ENCODE measurements at places on chromosomes 13 and 19. TPM values are rescaled to one million over a fixed set of nuclear protein-coding genes. Genes with fewer than 3 reads are reported as not detected.

- H3K36me3 ChIP-seq = no peaks in the 10 kb centered on the region
- H3K27ac ChIP-seq = no peak overlapping the region
- H3K4me3 ChIP-seq = no peak overlapping the region
- no peak for DNase-seq
- H3K27me3 ChIP-seq = no peaks in the 10 kb centered on the region
- H3K4me1 ChIP-seq = no peaks in the 10 kb centered on the region
These were observed 15.0 kb downstream of the TMTC4 start for GRCh38 chr13:100659578-100659977.

- H3K27ac ChIP-seq = no peak overlapping the region
- H3K27me3 ChIP-seq = no peaks in the 10 kb centered on the region
- peaks cover 3% of the 10 kb centered on the region for H3K4me1 ChIP-seq
- no peak overlapping the region for H3K4me3 ChIP-seq
These were observed 52.4 kb downstream of the MLLT1 start for GRCh38 chr19:6227156-6227935.

DNA sequence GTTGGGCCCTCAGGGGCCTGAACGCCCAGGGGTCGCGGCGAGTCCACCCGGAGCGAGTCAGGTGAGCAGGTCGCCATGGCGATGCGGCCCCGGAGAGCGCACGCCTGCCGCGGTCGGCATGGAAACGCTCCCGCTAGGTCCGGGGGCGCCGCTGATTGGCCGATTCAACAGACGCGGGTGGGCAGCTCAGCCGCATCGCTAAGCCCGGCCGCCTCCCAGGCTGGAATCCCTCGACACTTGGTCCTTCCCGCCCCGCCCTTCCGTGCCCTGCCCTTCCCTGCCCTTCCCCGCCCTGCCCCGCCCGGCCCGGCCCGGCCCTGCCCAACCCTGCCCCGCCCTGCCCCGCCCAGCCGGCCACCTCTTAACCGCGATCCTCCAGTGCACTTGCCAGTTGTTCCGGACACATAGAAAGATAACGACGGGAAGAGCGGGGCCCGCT lies at the start of gene CCNA1:
Gene CCNA1, plus strand, starts transcription at position 390 of the 439 bp plus-strand sequence. CDS start 562 bp downstream, outside the sequence.
- no peaks in the 10 kb centered on the region for H3K27me3 ChIP-seq
- H3K4me1 ChIP-seq = peaks cover 2% of the 10 kb centered on the region
- H3K27ac ChIP-seq = no peak within 1 kb of the TSS
- H3K4me3 ChIP-seq = peak within 1 kb of the TSS; percentile 27
- DNase-seq = no peak

DNA sequence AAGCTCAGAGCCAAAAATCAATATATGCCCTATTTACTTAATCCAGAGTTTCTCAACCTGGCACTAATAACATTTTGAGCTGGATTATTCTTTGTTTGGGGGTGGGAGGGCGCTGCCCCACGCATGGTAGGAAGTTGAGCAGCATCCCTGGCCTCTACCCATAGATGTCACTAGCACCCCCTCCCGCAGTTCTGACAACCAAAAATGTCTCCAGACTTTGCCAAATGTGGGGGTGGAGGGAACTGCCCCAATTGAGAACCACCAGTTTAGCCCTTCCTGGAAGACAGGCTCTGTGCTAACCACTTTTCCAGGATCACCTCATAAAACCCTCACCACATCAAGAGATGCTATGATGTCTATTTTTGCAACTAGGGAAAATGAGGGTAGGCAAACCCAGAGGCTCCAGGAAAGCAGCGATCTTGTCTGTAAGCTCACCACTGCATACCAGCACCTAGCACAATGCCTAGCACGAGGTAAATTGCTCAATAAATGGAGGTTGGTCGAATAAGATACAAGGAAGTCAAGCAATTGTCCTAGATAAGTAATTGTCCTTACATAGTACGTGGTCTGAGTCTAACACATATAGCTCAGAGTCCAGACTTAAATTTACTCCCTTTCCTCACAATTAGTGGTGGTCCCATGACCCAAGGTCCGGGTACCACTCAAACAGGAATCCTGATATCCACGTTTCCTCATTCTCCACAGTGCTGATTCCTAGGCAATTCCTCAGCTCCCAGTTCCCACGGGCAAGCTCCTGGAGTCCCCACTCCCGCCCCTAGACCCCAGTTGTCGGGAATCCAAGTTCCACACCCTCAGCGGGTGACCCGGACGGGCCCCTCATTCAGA lies 892 bp downstream of the TRIR start:
- H3K4me3 ChIP-seq = peak overlapping the region; percentile 96
- no peaks in the 10 kb centered on the region for H3K27me3 ChIP-seq
- H3K27ac ChIP-seq = peak overlapping the region; percentile 93
- no peak for DNase-seq

Gene ERICH4
- total RNA-seq = not detected

Gene CPAMD8
- total RNA-seq = 216 TPM

DNA sequence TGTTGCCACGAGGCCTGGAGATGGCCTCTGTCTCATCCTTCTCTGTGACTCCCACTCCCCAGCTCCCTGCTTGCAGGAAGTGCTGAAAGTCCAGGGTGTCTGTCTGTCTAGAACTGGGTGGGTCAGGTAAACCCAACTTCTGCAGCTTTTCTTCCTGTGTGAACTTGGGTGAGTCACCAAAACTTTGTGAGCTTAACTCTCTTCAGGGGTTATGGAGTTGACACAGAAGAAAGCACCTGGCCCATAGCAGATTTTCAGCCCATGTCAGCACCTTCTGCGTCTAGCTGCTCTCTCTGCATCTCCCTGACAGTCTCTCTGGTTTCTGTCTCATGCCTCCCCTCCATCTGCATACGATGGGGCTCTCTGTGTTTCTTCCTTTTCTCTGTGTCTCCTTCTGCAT lies 4.2 kb upstream of the CACNG7 start:
- DNase-seq = no peak
- H3K27me3 ChIP-seq = peaks cover 26% of the 10 kb centered on the region
- H3K36me3 ChIP-seq = no peaks in the 10 kb centered on the region
- no peak overlapping the region for H3K4me3 ChIP-seq

Gene BCAM
- 501 TPM for total RNA-seq

Gene MYH14
- 31.5 TPM for total RNA-seq

Measured in prostate gland (tissue), 2 donors.